ENCODE measurements at places on chromosomes 6 and 20. TPM values are rescaled to one million over a fixed set of nuclear protein-coding genes. Genes with fewer than 3 reads are reported as not detected.

Gene OOEP
- total RNA-seq = not detected

Gene CCN5
- 0.20 TPM for total RNA-seq

Gene FERMT1
- total RNA-seq = 8.2 TPM

Gene SLC17A2
- total RNA-seq = not detected

Gene CLPSL2
- not detected for total RNA-seq

Gene STMND1
- total RNA-seq = not detected

Gene UTRN
- total RNA-seq = 199 TPM

Gene MYLK2
- 6.1 TPM for total RNA-seq

Gene ADA
- 5.5 TPM for total RNA-seq

Gene GLP1R
- total RNA-seq = 0.10 TPM

Gene BPI
- total RNA-seq = 7.9 TPM

Gene PARD6B
- 9.3 TPM for total RNA-seq

Gene PACRG
- total RNA-seq = 5.5 TPM

Gene DACT2
- total RNA-seq = 2.6 TPM

Gene PAQR8
- total RNA-seq = 4.1 TPM

Gene GLO1
- 93.5 TPM for total RNA-seq

Gene TINAG
- total RNA-seq = 0.20 TPM

Measured in skin of body (tissue), 3 donors.